Activated CD8-positive, alpha-beta memory T cell treated with anti-CD3 and anti-CD28 coated beads for 48 hours (primary cell): ENCODE measurements at places on chromosomes 5 and 9.

DNA sequence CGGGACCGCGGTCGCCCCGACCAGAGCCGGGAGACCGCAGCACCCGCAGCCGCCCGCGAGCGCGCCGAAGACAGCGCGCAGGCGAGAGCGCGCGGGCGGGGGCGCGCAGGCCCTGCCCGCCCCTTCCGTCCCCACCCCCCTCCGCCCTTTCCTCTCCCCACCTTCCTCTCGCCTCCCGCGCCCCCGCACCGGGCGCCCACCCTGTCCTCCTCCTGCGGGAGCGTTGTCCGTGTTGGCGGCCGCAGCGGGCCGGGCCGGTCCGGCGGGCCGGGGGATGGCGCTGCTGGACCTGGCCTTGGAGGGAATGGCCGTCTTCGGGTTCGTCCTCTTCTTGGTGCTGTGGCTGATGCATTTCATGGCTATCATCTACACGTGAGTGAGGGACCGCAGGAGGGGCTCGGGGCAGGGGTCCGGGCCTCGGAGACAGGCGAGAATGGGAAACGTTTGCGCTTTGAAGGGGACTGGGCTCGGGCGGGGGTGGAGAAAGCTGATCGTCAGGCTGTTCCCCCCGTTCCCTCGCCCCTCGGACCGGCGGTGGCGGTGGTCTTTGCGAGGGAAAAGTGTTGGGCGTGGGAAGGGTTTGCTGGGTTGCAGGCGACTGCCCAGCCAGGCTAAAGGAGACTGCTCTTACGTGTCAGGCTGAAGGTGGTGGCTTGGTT is 457 bp downstream of the UGCG start:
- DNase-seq: peak; percentile 25

DNA sequence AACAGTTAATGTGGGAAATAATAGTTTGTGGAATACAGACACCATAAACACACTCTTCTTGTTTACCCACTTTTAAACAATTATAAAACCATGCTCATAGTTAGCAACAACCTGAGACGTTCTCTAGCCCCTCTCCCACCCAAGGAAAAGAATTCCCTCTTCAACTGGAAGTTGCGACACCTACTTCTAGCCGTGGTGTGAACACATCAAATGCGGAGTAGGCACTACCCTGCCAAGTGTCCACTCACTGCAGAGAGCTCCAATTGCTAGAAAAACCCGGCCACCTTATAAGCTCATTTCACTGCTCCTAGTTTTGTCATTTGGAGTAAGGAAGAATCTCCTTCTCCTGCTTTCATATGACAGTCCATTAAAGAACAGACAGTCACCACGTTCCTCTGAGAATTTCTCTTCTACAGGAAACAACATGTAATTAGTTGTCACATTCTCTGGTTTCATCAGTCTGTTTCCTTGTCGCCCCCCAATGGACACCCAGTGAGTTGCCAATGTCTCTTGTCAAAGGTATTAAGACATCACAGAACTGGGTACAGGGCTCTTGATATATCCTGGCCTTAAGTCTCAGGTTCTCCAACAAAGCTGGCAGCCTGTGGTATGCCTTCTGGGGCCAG is 47.3 kb downstream of the PRLR start:
- no peak for DNase-seq

GRCh38 chr9:37157726-37158377 is 37.5 kb downstream of the ZCCHC7 start:
- DNase-seq: no peak

DNA sequence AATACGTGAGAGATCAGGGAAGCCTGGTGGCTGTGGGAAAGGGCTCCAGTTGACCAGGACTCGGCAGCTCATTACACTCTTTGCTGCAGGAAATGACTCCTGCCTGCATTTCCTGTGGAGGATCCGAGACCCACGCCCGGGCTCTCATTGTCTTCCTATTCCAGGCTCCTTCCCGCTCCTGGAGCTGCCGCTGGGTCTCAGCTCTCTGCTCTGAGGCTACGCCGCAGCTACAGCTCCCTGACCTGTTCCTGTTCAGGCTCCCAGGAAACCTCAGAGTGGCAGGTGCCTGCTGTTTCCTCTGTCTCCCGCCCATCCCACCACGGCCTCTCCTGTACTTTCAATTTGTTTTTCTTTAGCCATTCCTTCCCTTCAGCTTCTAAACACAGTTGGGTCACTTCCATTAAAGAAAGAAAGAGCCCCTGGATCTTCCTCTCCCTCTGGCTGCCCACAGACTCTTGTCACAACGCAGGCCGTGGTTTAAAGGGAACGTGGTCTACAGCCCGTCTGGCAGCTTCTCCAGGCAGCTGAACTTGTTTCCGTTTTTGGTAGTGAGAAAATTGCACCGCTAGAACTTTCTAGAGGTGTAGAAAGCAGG is 71.5 kb downstream of the IL6ST start:
- no peak for DNase-seq

DNA sequence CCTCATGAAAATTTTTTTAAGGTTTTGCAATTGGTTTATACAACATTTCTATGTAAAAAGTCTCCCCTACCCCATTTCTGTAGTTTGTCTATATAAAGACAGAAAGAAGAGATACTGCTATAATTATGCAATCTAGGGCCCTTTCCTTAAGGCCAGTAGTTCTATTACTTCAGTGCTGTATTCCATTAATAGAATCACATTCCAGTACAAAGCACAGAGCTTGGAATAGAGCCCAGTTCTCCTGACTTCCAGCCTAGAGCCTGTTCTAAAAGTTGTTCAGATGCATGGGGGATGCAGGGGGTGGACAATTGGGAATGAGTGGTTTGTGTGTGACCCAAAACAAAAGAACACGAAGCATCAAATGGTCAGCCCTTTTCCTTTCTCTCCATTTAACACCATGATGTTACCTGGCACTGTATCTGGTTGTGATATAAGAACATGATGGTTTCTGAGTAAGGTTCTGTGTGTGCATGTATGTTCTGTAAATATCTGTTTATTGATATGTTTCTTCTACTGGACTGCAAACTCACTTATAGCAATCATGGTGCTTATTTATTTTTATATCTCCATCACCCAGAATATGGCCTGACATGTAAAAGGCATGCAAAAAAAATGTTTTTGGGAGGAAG is 8.2 kb upstream of the GRAMD2B start:
- DNase-seq: no peak

DNA sequence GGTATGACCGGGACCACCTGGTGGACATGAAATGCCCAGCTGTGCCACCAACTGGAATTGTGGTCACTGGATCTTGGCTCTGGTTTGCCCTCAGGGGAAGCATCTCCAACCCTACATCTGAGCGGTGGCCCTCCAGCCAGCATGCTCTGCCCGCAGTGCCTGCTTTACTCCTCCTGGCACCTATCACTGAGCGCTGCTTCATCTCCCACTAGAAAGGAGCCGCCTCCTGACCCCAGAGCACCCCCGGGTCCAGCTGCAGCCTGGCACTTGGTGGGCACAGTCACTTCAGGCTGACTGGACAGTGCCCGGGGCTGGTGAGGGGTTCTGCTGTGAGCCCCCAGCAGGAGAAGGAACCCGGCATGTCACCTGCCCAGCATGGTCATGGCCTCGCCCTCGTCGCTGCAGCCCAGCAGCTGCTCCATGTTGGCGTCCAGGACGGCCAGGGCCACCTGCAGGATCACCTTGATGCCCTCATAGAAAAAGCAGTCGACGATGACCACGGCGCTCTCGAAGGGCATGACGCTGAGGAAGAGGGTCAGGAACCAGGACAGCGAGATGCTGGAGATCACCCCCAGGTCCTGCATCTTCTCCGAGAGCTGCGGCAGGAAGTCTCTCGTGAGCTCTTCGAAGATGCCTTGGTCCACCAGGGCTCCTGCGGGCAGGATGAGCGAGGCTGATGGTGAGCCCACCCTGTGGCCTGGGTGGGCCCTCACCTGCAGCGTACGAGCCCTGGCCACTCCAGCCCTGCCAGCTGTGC is 16.1 kb upstream of the MRNIP start:
- no peak for DNase-seq

- DNase-seq: no peak
Observed at GRCh38 chr5:79872291-79872690, 118.8 kb downstream of the MTX3 start.

DNA sequence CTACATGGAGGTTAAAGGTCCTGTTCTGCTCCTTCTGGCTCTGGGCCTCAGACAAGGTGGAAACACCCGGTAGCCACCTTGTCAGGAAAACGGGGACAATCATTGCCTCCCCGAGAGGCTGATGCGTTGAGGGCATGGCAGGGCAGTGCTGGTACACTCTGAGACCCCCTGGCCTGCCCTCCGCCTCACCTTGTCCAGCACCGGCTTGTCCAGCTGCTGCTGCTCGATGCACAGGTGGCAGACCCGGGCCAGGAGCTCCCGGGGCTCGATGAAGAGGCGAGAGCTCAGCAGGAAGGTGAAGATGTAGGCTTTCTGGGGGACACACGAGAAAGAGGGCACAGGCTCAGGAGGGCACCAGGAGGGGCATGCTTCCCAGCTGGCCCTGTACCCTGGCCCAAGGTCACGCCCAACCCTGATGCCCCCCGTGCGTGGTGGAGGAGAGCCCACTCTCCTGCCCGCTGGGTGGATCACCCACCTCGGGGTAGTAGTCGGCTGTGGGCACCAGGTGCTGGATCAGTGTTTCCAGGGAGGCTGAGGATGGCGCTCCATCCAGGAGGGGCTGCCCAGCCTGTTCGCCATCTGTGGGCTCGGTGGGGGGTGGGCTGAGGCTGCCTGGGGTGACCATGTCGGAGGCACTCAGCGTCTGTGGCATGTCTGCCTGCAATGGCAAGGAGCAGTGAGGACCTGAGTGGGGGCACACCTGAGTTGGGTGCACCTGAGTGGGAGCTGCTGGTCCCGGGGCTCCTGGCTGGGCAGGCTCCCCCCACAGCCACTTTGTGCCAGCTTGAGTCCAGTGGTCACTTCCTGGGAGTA is 66.0 kb upstream of the RNF130 start:
- DNase-seq: no peak

- no peak for DNase-seq
Observed at GRCh38 chr9:18385696-18386490, 88.1 kb upstream of the ADAMTSL1 start.

- no peak for DNase-seq
Observed at GRCh38 chr5:54590824-54591223, 73.3 kb downstream of the SNX18 start.
